ENCODE measurements at places on chromosomes 5 and 9. TPM values are rescaled to one million over a fixed set of nuclear protein-coding genes. Genes with fewer than 3 reads are reported as not detected.

The PCDHB3 gene
- 2.3 TPM for polyA plus RNA-seq

DNA sequence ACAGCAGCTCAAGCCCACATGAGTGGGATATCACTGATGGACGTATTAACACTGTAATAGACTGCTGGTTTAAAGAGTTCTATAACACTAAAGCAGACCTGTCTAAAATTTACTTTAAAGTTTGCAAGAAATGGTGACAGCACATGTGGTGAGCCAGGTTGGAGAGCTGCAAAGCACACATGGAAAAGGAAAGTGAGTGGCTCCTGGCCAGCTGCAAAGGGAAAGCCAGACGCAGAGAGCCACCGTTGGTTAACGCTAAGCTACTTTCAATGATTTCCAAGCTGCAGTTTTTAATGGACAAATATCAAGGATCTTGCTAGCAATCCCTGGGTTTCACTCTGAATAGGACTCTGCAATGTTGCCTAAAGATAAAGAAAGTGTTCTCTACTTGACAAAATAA is 89.9 kb downstream of the CTNND2 start:
- no peak for DNase-seq

- no peak for DNase-seq
Observed at GRCh38 chr5:112597831-112598230, 139.9 kb upstream of the APC start.

The LHFPL2 gene
- 56.2 TPM for polyA plus RNA-seq
